Transverse colon (tissue), 4 donors: ENCODE measurements at places on chromosomes 3 and 15.

DNA sequence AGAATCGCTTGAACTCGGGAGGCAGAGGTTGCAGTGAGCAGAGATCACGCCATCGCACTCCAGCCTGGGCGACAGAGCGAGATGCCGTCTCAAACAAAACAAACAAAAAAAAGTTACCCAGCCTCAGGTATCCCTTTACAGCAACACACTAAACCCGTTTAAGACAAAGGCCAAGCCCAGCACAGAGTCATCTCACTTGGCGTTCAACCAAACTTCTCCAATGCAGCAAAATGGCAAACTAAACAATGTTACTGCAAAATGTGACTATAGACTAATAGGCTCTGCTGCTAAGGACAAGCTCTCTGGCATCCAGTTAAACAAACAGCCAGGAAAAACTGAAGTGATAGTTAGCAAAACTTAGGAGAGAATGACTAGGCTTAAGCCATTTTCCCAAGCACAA, 6.4 kb upstream of the FAM219B start:
- no peak for DNase-seq

DNA sequence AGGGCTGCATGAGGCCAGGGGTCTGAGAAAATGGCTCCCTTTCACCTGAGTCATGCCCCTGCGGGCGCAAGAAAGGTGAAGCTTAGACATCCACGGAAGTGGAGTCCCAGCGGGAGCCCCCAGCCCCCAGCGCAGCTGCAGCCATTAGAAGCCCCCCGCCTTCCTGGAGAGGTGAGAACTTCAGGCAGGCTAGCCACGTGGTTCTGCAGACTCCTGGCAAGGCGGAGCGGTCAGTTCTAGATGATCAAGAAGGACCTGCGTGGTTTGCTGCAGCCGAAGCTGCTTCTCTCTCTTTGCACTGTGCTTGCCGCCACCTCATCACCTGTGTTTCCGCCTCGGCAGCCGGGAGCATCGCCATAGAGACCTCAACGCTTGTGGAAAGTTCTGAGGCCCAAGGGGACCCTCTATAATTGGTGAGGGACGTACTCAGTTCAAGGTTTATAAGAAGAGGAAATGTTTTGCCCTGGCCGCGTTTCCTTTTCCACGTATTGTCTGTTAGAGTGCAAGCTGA, 15.8 kb upstream of the KCNMB3 start:
- no peak for DNase-seq

- DNase-seq, result no peak
These were observed 782.0 kb downstream of the EPHA3 start for GRCh38 chr3:89889386-89889785.

GRCh38 chr3:154334973-154335420, 10.7 kb upstream of the DHX36 start:
- DNase-seq, result no peak
